ENCODE measurements at places on chromosomes 1 and 21.
A peak's percentile ranks its signal among the peaks of the same experiment; 100 is the strongest.

DNA sequence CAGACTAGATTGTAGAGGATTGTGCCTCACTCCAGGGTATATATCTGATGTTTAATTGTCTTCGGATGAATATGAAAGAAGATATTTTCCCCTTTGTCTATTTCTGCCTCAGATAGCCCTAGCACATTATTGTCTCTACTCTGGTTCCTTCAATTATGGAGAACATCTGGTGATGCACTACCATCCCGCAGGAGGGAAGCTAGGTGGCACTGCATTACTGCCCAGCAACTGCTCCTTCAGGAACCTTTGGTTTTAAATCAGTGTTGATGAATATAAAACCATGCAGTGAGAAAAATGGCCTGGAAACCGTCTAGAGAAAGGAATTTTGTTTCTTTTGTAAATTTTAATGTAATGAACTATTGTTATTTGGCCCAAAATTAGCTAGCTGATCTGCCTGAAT is 68.5 kb downstream of the GPR88 start:
- peak; percentile 22 for DNase-seq

DNA sequence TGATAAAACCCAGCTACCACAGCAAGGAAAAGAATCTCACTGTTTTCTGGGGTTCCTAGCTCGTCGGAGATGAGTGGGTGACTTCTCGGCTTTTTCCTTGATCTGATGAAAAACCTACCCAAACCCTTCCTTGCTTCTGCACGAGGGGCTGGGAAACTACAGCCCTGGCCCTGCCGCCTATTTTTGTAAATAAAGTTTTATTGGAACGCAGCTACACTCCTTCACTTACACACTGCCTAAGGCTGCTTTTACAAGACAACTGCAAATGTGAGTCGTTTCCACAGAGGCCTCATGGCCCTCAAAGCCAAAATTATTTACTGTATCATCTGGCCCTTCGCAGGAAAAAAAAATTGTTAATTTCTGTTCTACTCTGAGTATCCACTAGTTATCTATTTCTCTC is 116.0 kb upstream of the TMPRSS2 start:
- no peak for DNase-seq

GRCh38 chr1:100861379-100861778 is 33.3 kb downstream of the EXTL2 start:
- DNase-seq = no peak

DNA sequence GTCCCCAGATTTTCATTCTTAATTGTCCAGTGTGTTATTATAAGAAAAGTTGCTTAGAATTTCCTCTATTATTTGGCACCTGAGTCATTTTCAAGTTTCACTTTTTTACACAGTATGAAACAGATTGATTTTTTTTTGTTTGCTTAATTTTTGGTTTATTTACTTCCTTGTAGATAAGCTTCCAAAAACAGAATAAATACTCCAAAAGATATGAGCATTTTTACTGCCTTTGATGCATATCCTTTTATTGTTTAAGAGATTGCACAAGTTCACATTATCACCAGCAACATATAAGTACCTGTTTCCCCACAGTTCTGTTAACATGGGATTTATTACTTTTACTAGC is 36.3 kb upstream of the AHCYL1 start:
- no peak for DNase-seq

DNA sequence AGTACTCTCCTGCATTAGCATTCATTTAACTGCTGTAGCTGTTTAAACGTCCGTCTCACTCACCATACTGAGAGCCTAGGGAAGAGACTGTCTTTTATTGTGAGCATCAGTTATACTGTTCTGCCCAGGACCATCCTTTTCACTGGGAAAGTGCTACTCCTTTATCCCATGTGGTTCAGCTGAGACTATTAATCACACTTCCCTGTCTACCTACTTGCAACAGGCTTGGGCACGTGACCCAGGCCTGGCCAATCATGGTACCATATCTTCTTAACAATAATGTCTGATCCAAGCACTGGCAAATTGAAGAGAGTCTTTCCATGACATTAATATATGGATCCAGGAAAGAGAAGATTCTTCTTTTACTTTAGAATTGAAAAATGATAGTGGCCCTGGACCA is 108.1 kb downstream of the TM2D1 start:
- no peak for DNase-seq
